ENCODE measurements at places on chromosomes 12 and 14. TPM values are rescaled to one million over a fixed set of nuclear protein-coding genes. Genes with fewer than 3 reads are reported as not detected.

The NFKBIA gene
- 52.9 TPM for polyA plus RNA-seq

GRCh38 chr14:101131451-101131916, 228.0 kb upstream of the RTL1 start:
- no peak overlapping the region for H3K4me3 ChIP-seq
- H3K27me3 ChIP-seq, result no peaks in the 10 kb centered on the region
- no peak overlapping the region for H3K27ac ChIP-seq
- peak; percentile 30 for DNase-seq

DNA sequence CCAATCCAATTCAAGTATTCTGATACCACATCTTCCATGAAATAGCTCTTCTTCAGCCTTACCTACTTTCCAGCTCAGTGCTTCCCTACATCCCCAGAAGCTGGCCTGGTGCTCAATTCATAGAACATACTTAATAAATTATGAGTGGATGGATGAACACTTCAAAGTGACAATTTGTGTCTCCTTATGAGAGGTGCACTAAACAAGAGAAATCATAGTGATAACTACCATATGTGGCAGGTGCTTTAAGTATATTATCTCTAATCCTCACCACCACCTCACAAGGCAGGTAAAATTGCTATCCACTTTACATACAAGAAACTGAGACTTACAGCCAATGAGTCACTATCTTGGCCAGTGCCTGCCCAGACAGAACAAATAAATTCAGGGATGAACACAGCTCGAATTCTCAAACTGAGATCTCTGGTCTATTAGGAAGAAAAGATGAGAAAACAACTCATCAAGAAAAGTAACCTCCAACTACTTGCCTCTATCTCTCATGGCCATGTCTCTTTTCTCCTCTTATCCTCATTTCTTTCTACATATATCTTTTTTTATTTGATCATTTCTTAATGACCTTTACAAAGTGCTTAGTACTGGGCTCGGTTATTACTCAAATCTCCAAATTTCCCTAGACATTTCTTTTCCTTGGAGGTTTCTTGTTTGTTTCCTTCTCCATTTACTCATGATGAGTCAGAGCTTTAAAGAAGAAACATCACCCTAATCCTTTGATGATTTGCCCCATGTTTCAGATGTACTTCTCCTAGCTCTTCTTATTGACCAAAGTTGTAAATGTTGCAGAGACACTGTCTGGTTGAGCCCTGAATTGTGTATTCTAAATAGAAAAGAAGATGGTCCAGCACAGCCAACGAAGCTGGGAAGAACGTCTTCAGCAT, 161.5 kb downstream of the RPS29 start:
- no peak overlapping the region for H3K4me3 ChIP-seq
- DNase-seq, result no peak
- no peaks in the 10 kb centered on the region for H3K27me3 ChIP-seq
- H3K4me1 ChIP-seq, result no peaks in the 10 kb centered on the region
- H3K36me3 ChIP-seq, result no peaks in the 10 kb centered on the region
- H3K27ac ChIP-seq, result no peak overlapping the region

DNA sequence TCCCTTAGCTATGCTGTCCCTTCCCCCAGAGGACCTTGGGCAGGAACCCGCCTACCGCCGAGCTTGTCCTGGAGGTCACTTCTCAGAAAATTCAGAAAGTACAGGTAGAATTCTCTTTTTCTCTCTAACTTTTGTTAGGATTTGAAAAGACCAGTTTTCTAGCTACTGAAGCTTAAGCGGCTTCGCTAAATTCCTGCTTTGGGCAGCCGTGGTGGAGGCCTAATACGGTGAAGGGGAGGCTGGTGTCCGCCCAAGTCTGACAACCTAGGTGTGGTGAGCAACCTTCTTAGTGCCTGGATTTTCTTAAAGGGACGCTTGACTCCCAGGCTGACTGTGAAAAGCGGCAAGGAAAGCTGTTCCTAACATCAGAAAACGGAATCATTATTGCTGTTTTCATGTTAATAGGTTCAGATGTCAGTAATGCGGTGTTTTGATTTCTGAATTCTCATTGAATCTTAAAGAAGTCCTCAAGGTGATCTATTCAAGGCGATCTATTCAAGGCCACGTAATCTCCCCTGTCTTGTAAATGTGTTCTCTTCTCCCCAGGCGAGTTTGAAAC, 835 bp downstream of the FGD4 start:
- peak overlapping the region; percentile 96 for H3K4me3 ChIP-seq
- H3K27ac ChIP-seq, result peak overlapping the region; percentile 73
- no peak for DNase-seq
- H3K4me1 ChIP-seq, result peaks cover 14% of the 10 kb centered on the region
- H3K36me3 ChIP-seq, result no peaks in the 10 kb centered on the region

- DNase-seq, result no peak
- H3K27me3 ChIP-seq, result no peaks in the 10 kb centered on the region
- no peaks in the 10 kb centered on the region for H3K4me1 ChIP-seq
- H3K4me3 ChIP-seq, result no peak within 1 kb of the TSS
Observed at GRCh38 chr12:2834581-2835491, at the start of gene NRIP2. TSS of gene NRIP2 (minus strand) at chr12:2835035. CDS start at chr12:2834983, 52 bp downstream.

DNA sequence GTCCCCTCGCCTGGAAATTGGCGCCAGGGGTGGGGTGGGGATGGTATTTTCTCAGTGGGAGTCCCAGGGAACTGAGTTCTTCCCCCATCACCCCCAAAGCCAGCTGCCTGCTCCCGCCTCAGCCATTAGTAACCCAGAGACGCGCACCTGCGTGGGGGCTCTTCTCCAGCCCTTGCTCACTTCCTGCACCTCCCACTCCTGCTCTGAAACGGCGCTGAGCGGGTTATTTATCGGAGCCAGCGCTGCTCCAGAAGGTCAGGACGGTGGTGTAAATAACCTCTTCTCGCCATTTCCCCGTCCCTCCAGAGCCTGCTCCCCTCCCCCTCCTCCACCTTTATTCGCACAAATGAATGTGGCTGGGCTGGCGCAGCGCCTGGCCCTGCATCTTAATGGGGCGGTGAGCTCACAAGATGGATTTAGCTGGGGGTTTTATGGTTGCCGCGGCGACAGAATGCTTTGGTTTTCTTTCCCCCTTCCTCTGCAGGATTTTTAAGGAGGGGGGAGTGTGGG, 12.2 kb downstream of the GPR84 start:
- H3K27ac ChIP-seq, result peak overlapping the region; percentile 90
- DNase-seq, result no peak
- H3K4me3 ChIP-seq, result no peak overlapping the region
- peaks cover 16% of the 10 kb centered on the region for H3K4me1 ChIP-seq

The CLEC9A gene
- polyA plus RNA-seq, result not detected

The KIF5A gene
- not detected for polyA plus RNA-seq

The TMEM63C gene
- 0.13 TPM for polyA plus RNA-seq

DNA sequence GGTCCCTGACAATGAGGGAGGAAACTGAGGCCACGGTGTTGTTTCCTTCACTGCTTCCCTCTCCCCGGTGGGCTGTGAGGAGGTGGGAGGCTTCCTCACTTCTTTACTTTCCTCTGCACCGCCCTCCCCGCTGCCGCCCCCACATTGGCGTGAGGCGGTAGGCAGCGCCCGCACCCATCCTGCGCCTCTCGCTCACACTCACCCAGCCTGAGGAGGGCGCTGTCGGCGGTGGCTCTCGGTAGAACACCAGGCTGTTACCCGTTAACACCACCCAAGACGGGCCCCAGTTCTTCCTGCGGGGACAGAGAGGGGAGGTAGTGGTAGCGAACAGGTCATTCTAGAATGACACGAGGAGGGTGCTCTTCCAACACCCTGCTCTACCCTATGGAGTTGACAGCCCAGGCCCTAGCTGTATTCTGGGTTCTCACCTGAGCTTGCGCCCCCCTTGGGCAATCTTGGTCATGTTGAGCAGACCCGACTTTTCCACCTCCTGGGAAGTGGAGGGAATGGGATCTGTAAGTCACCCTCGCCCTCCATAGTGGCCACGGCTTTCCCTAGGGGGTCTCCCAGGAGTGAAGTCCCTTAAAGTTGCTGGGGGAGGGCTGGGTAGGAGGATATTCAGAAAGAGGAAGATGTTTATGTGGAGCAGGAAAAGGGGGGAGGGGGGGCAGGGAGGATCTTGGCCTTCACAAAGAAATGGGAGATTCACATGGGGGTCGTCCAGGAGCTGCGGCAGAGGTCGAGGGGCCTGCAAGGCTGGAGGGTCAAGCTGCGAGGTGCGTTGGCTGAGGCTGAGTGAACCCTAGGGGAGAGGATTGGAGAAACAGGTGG, 3.3 kb downstream of the ARHGAP9 start:
- H3K27ac ChIP-seq, result peak overlapping the region; percentile 64
- H3K27me3 ChIP-seq, result peaks cover 6% of the 10 kb centered on the region
- no peak for DNase-seq
- peaks cover 4% of the 10 kb centered on the region for H3K4me1 ChIP-seq
- H3K4me3 ChIP-seq, result no peak overlapping the region
- no peaks in the 10 kb centered on the region for H3K36me3 ChIP-seq

GRCh38 chr14:97077687-97078086, 280.5 kb downstream of the VRK1 start:
- no peak overlapping the region for H3K4me3 ChIP-seq
- H3K27ac ChIP-seq, result no peak overlapping the region

The SPTB gene
- polyA plus RNA-seq, result 0.12 TPM

DNA sequence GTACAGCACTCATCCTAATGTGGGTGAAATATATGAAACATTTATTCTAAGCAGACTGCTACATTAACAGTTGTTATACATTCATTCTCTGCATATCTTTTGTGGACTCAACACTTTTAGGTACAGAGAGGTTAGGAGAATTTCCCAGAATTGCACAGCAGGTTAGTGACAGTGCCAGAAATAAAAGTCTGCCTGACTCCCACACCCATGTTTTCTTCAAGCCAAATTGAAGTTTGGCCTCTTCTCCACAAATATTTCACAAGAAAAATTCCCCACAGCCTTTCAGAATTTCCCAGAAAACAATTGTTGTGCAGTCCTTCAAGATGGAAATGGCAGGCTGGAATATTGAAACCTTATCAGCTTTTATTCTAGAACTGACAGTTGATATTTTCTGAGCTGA, 464.8 kb downstream of the RAD51B start:
- no peak for DNase-seq
- H3K4me3 ChIP-seq, result no peak overlapping the region
- no peaks in the 10 kb centered on the region for H3K36me3 ChIP-seq
- H3K27me3 ChIP-seq, result no peaks in the 10 kb centered on the region
- H3K27ac ChIP-seq, result no peak overlapping the region
- H3K4me1 ChIP-seq, result peaks cover 4% of the 10 kb centered on the region

All from liver (tissue), 10 donors.